ENCODE measurements at places on chromosomes 2 and 18.
A peak's percentile ranks its signal among the peaks of the same experiment; 100 is the strongest.

GRCh38 chr2:26904839-26905238 is 56.9 kb downstream of the DPYSL5 start:
- DNase-seq, result no peak

DNA sequence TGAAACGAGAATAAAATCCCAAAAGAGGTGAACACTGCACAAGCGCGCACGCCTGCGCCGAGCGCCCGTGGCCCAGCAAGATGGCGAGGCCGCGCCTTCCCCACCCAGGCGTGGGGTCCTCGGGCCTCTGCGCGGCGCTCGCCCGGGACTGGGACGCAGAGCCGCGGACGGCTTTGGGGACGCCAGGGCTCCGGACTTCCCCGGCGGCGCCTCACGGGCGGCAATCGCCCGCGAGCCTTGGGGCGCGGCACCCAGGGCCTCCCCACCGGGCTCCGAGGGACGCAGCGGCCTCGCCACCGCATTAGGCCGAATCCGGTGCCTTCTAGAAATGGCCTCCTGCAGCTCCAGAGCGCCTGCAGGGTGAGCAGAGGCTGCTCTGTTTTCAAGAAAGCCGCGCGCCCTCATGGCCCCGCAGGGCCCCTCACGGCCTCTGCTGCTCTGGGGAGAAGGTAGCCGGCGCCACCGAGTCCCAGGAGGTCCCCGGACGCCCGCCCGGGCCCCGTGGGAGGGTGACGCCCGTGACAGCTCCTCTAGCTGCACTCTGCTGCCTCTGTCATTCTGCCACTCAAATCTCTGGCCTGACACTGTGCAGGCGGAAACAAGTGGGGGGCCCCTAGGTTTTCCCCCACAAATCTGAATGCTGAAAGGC is 35.9 kb upstream of the POMC start:
- no peak for DNase-seq

- DNase-seq, result no peak
These were observed 52.4 kb downstream of the BCL2 start for GRCh38 chr18:63266888-63267790.

GRCh38 chr2:32061973-32062861 is 1.1 kb upstream of the SPAST start:
- DNase-seq, result no peak

DNA sequence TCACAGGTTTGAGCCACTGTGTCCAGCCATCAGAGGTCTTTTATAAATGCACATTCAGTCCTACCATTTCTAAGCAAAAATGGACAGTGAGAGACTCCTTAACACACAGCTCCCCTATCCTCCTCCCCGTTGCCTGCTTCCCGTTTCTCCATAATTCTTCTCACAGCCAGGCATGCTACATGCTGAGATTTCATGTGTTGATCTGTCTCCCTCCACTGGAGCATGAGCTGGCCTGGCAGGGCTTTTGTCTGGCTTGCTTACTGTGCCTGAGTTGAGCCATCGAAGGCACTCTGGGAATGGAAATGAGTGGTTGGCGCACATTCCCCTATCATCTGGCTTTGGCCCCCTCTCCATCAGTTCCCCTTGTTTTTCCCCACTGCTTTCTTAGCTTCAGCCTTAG is 413.5 kb downstream of the PTPRM start:
- peak; percentile 4 for DNase-seq
